Hepatocyte (in vitro differentiated cells): ENCODE measurements at places on chromosomes 7 and 10.
A peak's percentile ranks its signal among the peaks of the same experiment; 100 is the strongest.

- DNase-seq: no peak
Measured at GRCh38 chr7:486216-486743, 33.4 kb downstream of the PDGFA start.

DNA sequence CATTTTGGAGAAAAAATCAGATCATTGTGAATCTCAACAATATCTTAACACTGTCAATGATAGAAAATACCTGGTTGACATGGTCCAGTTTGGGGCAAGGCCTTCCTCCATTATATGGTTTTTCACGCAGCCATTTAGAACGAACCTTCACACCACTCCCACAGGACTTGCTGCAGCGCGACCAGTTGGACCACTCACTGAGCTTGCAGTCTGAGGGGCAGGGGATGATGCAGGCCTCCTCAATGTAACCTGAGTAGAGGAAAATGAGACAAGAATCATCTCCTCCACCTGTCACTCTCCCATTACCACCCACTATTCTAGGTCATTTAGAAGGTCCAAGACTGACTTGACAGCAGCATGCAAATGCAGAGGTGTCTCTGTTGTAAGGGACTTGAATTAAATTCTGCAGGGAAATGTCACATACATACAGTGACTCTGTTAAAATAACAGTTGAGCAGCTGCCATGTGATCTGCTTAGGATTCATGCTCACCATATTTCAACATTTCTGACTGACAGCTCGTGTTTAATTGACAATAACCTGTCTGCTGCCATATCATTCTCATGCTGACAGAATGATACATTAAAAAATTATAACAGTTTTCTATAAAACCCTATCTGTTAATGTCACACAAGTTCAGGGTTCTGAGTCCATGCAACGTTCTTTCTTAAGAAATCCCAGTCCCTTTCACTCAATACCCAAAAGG, 403.0 kb downstream of the THSD7A start:
- no peak for DNase-seq

GRCh38 chr10:1085258-1085657, 29.1 kb downstream of the WDR37 start:
- no peak for DNase-seq

- DNase-seq: no peak
Measured at GRCh38 chr10:25261558-25261957, 86.8 kb downstream of the GPR158 start.

GRCh38 chr7:132247995-132248618, 328.2 kb downstream of the PLXNA4 start:
- DNase-seq: no peak

DNA sequence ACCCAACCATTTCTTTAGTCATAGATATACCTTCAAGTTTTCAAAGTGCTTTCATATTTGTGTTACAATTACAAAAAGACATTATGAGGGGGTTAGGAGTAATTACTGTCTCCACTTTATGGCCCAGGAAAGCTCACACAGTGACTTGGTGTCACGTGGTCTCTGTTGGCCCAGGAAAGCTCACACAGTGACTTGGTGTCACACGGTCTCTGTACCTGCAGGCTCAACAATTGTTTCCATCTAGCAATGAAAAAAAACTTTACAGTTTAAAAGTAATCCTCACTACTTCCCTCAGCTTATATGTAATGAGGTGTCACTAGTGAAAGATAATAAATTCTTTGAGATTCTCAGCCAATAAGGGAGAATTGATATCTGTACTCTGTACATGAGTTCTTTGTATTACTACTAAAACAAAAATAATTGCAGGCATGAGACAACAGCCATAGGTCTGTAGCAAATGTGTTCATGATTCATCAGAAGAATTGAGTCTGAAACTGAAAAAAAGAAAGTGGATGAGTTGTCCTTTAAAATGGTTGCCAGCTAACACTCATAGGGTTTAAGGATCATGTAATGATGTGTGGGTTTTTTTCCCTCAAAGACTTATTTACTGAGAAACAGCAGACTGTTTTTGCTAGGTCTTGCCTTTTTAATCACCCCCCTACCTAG, 10.9 kb downstream of the OGDH start:
- peak; percentile 71 for DNase-seq

DNA sequence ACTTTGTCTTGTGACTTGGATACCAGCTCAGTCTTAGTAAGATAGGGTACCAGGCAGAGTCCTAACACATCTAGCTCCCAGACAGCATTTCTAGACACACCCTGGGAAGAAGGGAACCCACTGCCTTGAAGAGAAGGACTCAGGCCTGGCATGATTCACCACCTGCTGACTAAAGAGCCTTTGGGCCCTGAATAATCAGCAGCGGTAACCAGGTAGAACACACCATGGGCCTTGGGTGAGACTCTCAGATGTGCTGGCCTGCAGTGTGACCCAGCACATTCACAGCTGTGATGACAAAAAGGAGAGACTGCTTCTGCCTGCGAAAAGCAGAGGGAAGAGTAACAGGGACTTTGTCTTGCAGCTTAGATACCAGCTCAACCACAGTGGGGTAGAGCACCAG, 10.4 kb upstream of the TNKS2 start:
- DNase-seq: no peak

- DNase-seq: no peak
Measured at GRCh38 chr7:43586251-43586900, 3.5 kb downstream of the STK17A start.

GRCh38 chr10:60266513-60266912, 123.2 kb downstream of the ANK3 start:
- DNase-seq: no peak

DNA sequence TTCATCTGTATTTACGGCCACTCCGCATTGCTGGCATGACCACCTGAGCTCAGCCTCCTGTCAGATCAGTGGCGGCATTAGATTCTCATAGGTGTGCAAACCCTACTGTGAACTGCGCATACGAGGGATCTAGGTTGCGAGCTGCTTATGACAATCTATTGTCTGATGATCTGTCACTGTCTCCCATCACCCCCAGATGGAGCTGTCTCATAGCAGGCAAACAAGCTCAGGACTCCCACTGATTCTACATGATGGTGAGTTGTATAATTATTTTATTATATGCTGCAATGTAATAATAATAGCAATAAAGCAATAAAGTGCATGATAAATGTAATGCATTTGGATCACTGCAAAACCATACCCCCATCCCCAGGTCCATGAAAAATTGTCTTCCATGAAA, 1172.9 kb upstream of the AUTS2 start:
- DNase-seq: no peak

DNA sequence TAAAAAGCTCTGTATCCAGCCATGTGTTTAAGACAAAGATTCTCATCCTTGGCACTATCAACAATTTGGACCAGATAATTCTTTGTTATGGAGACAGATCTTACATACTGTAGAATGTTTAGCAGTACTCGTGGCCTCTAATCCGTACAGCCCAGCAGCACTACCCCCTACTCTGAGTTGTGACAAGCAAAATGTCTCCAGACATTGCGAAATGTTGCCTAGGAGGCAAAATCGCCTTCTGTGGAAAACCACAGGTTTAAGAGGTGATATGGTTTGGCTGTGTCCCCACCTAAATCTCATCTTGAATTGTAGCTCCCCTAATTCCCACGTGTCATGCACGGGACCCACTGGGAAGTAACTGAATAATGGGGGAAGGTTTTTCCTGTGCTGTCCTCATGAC, 186.7 kb downstream of the CHCHD3 start:
- DNase-seq: no peak
